Left renal cortex interstitium (tissue), 4 donors: ENCODE measurements at places on chromosomes 7 and 10. TPM values are rescaled to one million over a fixed set of nuclear protein-coding genes. Genes with fewer than 3 reads are reported as not detected.

- no peak for DNase-seq
Measured at GRCh38 chr7:102834999-102835398, 77.8 kb upstream of the LRRC17 start.

DNA sequence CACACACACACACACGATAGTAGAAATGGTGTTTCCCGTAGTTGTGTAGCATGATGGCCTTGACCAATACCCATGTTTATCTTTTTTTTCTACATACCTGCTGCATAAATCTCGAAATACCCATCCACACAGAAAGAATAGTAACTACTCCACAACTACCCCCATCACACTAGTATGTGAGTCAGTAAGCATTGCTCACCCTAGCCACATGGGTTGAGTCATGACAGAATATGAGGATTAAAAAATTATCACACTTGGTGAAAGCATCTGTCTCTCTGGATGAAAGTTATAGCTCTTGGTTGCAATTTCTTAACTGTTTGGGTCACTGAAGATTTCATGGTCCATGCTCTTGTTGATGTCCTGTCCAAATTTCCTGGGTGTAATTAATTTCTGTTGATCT lies 103.4 kb upstream of the MDFIC start:
- DNase-seq, result no peak

- DNase-seq, result no peak
Measured at GRCh38 chr7:12923971-12924370, 236.5 kb downstream of the ARL4A start.

- no peak for DNase-seq
Measured at GRCh38 chr10:3323865-3324498, 151.4 kb upstream of the PITRM1 start.

GRCh38 chr10:816958-817357 lies 114.5 kb downstream of the LARP4B start:
- DNase-seq, result no peak

The STRIP2 gene
- polyA plus RNA-seq, result 5.3 TPM

The SFTPA1 gene
- not detected for polyA plus RNA-seq
